ENCODE measurements at places on chromosomes 2 and 18.

DNA sequence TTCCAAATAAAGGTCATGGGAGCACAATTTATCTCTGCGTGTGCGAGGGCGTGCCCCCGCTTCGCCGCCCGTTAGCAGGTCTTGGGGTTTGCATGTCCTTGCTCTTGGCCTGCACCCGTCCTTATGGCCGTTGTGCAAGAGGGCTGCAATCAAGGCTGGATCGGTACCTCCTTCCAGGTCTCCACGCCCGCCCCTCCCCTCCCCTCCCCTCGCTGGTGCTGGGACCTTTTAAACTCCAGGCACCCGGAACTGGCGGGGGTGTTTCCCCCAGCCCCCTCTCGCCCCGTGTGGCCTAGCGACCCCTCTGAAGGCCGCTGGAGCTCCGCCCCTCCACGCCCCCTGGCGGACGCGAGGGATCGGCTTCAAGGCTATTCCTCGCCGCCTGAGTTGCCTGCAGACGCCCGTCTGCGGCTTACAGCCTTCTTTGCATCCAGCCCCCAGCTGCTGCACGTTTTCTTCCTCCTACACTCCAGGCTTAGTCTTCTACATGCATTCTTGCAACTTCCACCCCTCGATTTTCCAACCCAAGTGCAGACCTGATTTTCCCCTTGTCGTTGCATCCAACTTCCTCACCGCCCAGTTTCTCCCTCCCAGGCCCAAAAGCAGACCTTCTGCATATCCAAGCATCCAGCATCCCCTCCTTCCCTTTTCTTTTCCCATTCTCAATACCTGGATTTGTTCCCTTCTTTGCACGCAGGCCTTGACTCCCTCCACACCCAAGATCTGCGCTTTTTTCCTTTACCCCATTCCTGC is 577 bp downstream of the IDH1 start:
- peak; percentile 61 for DNase-seq

DNA sequence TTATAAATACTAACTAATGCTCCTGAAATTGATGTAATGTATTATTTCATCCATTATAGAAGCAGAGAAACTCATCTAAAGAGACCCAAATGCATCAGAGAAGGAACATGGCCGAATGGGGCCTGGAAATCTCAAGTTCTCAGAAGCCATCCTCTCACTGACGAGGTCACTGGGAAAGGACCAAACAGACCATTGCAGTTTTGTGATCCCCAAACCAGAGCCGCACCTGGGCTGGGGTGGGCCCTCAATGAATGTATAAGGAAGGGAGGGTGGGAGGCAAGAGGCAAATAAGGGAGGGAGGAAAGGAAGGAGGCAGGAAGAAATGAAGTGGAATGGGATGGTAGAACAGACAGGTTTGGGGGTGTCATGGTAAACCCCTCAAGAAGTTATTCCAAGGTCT is 245.3 kb upstream of the ID2 start:
- no peak for DNase-seq

GRCh38 chr2:120245520-120246332 is 6.9 kb upstream of the RALB start:
- no peak for DNase-seq

DNA sequence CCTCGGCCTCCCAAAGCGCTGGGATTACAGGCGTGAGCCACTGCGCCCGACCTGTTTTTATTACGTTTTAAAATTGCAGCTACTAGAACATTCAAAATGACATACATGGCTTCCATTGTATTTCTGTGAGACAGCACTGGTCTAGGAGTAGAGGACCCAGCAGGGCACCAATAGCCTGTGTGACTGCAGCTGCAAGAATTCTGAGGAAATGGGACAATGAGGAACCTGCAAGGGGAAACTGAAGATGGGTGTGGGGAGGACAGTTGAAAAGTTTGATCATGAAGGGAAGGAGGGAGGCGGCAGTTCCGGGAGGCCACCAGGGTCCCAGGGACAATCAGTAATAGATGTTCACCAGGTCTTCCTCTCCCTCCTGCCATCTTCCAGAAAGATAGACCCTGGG is 13.9 kb upstream of the DNPEP start:
- DNase-seq, result no peak

GRCh38 chr2:229050133-229050532 is 221.0 kb downstream of the PID1 start:
- no peak for DNase-seq

DNA sequence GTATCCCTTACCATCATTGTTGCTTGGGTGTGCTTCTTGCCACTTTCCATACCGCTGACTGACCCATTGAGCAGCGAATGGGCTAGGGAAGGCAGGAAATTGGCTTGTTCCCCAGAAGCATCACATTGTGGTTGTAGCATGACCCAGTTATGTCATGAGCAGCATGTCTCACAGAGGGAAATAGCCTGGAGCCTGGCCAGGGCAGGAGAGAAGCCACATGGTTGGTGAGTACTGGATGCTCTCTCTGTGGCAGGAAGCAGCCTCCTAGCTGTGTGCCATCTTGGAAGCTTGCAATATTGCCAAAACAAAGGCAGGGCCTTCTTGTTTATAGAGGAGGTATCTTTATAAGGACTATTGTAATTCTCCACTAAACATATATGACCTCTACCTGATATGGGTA is 482.6 kb downstream of the PIK3C3 start:
- DNase-seq, result no peak

DNA sequence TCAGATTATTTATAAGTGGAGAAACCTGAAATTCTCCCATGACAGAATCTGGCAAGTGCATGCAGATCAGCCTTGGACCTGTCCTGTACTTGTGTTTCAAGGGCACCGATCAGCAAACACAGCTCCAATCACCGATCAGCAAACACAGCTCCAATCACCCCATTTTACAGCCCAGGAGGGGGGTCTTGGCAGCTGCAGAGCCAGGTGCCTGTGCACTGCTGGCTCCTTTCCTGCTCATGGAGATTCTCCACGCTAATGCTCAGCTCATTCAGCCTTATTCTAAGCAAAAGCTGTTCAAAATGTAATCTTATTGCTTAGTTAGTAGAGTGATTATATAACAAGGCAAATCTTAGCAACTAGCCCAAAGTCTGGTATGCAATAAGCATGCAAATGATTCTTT is 623.1 kb upstream of the HS6ST1 start:
- DNase-seq, result no peak

DNA sequence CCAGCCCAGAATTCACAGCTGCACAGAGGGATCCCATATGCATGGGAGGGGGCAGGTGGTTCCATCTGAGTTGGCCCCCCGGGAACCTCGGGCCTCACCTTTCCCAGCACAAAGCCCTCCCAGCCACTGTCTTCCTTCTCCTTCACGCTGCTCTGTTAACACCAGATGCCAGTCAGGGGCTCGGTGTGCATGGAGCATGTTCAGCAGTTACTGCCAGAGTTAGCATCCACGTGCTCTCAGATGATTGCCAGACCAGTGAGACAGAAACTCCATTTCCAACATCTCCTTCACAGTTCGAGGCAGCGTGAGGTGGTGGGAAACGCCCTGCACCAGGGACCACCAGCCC is 101.0 kb downstream of the PTGR3 start:
- no peak for DNase-seq

DNA sequence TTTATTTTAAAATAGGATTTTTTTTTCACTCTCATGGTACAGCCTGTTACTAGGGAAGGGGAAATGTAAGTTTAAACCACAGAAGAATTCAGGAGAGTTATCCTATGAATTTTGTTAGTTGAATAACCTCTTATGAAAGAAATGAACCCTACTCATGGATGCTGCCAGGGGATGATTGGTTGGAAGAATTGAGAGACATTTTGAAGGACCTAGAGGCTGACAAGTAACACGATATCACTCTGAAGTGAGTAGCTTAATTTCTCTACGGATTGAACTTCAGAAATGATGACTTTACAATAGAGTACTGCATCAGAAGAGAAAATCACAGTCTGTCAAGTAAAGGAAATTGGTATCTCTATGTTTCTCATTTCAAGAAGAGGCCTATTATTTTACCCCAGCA is 1346.2 kb downstream of the SUCLG1 start:
- DNase-seq, result no peak

- DNase-seq, result no peak
Measured at GRCh38 chr2:107380912-107381311, 445.8 kb upstream of the RGPD4 start.

DNA sequence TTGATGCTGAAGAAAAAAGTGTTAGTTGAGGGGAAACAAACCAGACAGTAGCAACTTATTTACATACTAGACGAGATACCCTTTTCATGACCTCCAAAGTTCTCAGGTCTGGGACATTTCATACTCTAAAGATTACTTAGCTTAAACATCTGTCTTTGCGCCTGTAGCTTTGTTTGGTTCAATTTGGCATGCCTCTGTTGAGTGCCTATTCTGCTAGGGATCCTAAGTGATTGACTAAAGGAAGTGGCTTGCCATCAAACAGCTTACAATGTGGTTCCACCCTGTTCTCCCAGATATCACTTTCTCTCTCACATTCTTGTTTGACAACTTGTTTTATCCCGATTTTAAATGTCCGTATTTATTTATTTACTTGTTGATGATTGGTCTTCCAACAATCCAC is 488.8 kb downstream of the PARD3B start:
- no peak for DNase-seq

GRCh38 chr2:163878718-163879117 is 142.9 kb upstream of the FIGN start:
- no peak for DNase-seq

GRCh38 chr2:38279201-38279600 is 97.9 kb downstream of the ATL2 start:
- DNase-seq, result no peak

GRCh38 chr2:60992985-60993392 is 24.5 kb upstream of the PEX13 start:
- peak; percentile 70 for DNase-seq

DNA sequence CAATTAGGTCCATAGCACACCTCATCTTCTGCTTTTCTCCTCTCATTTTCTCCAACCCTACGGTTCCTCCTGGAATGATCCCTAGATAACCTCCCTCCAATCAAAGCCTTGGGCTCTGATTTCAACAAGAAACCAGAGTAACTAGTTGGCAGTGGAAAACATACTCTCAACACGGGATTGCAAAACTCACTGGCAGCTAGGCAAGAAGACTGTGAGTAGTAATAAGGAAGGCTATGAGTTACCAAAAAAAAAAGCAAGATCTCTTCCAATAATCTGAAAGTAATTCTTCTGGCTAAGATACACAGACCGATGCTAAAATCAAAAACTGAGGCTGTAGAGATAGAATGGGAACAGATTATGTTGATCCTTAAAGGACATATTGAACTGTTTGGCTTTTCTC is 28.4 kb upstream of the CCDC102B start:
- DNase-seq, result no peak

GRCh38 chr18:75422341-75422910 is 5.1 kb downstream of the SMIM21 start:
- no peak for DNase-seq

DNA sequence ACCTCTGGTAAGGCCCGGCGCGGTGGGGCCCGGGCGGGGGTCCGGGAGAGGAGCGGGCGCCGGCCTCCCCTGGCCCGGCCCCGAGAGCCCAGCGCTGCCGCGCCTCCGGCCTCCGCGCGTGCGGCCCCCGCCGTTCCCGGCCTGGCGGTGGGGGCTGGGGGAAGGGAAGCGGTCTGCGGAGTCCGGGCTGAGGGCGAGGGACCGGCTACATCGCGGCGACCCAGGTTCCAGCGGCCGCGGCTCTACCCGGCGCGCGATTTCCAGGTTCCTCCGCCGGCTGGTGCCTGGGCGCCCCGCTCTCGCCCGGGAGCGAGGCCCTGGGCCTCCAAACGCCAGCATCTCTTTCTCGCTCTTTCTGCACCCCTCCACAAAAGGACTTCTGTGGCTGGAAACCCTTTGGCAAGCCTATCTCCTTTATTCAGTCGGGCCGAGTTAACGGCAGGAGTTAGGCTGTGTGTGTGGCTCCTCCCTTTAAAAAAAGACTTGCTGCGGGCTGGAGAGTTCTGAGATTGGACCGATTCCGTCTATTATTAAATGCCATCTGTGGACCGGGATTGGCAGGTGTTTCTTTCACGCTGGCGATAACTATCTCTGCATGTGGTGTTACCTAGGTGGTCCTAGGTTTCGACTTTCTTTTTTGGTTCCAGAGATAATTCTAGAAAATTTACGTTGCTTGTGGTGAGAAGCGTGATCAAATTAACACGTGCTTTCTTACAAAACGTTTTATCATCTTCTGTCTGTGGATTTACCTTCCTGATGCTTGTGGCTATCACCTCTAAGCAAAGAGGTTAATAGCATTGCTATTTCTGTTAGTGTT is 592 bp downstream of the ME2 start:
- DNase-seq, result no peak

DNA sequence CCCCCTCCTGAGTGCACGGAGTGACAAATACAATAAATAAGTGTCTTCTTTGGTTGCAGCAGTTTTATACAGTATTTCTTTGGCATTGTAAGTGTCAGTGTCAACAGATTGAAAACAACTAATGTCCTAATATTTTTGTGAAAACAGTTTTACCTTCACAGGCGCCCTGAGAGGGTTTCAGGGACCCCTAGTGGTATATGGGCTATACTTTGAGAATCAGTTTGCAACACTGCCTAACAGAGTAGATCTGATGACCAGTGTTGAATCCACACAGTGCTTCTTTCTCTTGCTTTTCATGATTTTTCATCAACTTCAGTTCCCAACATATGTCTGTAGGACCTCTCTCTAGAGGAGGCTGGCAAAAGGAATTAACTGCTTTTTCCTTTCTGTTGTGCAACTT is 162.2 kb downstream of the PRPF40A start:
- no peak for DNase-seq

- DNase-seq, result no peak
Measured at GRCh38 chr2:225122583-225123486, 80.6 kb upstream of the DOCK10 start.

DNA sequence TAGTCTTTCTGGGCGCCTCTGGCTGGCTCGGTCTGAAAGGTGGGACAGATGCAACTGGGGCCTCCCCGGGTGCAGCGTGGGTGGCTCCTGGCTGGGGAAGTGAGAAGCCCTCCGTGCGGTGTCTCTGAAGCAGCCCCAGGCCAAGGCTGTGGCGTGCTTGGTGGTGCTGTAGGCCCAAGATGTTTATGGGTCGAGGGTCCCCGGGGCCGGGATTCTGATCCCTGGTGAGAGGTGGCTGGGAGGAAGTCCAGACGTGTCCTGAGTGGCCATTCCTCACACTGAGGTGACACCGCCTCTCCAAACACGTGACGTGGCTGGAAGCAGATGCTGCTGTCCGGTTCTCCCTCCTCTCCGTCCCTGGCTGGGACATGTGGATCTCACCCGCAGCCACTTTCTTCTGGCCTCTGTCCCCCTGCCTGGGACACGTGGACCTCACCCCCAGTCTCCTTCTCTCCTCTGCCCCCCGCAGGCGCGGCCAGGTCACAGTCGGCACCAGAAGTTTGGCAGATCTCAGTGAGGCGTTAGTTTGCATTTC is 12.6 kb downstream of the RTP5 start:
- no peak for DNase-seq

DNA sequence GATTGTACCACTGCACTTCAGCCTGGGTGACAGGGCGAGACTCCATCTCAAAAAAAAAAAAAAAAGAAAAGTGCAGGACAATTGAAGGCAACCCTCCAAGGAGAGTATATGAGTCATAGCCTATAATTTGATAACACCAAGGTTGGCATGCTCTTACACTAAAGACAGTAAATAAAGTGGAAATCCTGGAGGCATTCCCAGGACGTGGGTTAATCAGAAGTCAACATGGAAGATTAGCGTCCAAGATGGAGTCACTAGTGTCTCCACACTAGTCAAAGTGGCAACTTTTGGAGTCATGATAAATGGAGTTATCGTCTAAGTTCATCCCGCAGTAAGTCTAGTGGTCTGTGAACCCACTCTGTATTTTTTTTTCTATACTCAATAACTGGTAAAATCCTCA is 21.2 kb upstream of the UGGT1 start:
- no peak for DNase-seq

Measured in bone marrow (tissue), 2 donors.